NCI-H1048 (cell line): ENCODE measurements at places on chromosomes 5 and 9.

DNA sequence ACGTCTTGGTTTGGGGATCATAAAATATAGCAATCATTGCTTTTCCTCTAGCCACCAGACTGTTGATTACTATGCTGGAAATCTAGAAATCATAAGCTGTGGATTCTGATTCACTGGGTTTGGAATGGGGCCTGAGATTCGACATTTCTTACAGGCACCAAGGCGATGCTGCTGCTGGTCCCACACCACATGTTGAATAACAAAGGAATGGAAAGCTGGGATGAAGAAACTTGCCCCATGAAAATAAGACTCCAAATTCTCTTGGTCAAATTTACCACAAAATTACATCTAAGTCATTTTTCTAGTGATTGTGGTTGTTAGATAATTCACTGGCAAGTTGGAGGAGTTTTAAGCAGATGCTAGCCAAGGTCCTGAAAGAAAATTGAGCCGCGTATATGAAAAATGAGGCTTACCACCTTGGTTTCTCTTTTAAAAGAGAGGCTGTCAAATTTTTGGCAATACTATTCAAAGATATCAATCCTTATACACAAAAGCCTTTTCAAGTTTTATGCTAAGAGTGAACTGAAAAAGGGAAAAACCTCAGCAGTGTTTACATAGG is 23.0 kb upstream of the MEIKIN start:
- DNase-seq = no peak

DNA sequence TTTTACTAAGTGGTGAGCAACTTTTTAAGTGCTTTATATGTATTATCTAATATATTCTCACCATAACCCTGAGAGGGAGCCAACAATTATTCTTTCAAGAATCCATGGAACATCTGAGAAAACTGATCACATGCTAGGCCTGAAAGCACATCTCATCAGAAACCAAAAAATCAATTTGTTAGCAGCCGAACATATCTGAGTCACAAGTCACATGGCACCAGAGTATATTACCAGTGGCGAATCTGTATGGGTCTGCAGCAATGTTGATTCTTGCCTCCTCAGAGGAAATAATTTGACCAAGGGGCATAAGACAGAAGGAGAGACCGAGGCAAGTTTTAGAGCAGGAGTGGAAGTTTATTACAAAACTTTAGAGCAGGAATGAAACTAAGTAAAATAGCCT is 25.3 kb upstream of the SIL1 start:
- no peak for DNase-seq

DNA sequence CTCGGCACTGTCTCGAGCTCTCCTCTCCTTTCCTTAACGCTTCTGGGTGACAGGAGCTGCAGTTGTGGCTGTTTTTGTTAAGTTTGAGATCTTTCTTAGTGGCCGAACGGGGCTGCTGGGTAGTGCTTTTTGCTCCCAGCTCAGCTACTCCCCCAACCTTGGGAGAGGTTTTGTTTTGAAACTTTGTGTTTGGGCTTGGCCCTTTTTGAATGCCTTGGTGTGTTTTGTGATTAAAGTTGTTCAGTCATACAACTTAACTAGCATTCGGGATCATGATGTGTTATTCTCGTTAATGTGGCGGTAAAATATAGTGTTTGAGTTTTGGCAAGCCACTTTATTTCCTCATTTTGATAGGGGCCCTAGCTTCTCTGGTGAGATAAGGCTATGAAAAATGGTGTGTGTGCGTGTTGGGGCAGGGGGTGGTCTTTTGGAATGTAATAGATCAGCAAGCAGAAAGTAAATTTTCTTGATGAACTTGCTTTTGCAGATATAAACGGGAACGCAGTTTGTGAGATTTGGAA is 1.1 kb downstream of the KDM3B start:
- DNase-seq = no peak

DNA sequence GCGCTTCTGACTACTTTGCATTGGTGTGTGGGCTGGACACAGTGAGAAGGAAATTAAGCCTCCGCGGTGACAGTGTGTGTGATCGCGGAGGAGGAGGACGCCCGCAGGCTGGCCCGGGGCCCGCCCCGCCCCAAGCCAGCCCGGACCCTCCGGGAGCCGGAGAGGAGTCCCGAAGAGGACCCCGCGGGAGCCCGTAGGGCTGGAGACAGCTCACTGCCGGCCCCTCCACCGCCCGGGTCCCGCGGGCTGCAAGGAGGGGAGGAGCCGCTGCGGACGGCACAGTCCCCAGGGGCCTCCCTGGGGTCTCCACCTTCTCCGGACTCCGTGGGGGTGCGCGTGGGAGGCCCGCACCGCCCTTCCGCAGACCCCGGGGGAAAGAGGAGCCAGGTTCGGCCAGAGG is 146.4 kb upstream of the ERCC6L2 start:
- DNase-seq = no peak
